Bone marrow (tissue), 2 donors: ENCODE measurements at places on chromosomes 1 and 21.
A peak's percentile ranks its signal among the peaks of the same experiment; 100 is the strongest.

DNA sequence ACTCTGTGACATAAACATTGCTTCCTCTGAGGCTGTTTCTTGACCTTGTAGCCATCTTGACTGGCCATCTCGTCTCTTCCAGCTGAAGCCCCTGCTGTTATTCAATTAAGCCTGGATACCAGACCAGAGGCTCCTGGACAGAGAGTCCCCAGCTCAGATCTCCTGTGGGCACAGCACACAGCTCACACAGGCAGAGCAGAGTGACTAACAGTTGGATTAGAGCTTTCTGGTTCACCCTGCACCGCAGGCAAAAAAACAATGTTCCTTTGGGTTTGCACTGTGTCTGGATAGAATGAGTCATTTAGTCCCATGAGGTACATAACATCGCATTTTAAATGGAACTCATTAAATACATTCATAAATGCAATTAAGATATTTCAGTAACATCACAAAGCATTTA, 33.4 kb upstream of the USH2A start:
- DNase-seq, result no peak

- no peak for DNase-seq
Observed at GRCh38 chr1:228374711-228375577, 31.7 kb downstream of the TRIM11 start.

DNA sequence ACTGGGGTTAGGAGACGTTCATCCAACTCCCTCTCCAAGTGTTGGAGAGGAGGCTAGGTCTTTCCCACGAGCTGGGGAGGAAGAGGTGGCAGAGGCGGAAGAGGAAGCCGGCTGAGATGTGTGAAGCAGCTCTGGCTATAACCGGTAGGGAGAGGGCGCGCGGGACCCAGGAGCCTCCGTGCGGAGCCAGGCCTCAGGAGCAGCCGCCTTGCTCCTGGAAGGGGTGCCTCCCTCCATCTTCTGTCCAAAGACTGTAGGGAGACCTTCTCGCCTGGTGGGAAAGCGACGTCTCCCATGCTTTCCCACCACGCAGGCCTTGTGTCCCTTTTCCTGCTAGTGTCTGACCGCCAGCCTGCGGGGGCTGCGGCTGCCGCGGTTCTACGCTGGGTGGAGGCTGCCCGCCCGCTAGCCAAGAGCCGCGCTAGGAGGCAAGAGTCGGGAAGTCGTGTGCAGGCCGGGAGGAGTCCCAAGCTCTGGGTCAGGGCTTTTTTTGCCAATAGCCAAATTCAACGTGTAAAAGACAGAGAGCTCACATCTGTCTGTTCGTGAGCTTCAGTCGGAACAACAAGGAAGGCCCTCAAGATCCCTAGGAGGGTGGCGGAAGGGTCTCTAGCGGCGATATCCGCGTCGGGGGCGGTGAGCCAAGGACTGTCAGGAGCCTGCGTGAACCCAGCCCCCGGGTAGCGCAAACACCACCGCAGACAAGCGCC, 8.4 kb upstream of the NBPF11 start:
- DNase-seq, result no peak

DNA sequence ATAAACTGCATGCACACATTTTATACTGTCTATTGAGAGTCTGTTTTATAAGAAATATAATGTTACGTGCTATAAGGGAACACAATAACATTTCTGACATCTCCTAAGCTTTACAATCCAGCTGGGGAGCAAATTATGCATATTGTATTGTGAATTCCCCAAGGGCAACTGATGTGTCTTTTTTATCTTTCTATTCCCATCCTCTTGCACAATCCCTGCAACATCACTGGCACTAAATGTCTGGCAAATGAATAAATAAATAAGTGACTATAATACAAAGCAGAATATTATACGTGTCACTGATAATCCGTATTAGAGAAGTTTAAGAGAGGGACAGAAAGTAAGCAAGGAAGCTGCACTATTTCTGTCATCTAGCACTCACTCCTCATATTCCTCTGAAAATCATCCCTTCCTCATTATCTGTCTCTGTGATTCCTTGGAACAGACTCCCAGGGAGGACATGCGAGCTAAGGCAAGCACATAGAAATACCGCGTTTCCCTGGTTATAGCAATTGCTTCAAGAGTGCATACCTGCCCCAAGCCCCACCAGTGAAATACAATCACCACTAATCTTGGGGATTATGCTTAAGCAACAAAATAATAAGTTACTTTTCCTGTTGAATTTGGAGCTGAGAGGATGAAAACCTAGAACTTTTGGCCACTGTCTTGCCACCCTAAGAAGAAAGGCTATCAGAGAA, 205.4 kb downstream of the SMYD3 start:
- DNase-seq, result no peak

DNA sequence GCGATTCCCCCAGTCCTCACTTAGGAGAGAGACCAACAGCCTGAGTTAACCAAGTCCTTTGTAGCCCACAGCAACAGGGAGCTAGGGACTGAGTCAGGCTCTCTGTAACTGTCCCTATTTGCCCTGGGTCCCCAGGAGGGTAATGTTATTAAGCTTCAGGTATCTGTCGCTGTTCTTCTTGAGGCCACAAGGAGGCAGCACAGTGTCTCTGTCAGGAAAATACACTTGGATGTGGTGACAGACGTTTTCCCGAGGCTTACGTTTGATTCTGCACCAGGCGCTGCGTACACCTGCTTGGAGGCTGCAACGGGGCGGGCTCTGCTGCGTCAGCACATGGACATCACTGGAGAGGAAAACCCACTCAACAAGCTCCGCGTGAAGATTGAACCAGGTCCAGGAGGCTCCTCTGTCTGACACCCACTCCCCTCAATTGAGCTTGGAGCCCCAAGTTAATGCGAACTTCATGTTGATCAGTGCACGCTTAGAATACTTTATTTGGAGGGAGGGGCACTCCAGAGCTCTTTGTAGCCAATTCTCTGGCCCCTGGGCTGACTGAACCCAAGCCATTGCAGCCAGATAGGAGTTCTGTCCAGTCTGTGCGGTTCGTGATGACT, 10.7 kb upstream of the ELF3 start:
- DNase-seq, result peak; percentile 40

DNA sequence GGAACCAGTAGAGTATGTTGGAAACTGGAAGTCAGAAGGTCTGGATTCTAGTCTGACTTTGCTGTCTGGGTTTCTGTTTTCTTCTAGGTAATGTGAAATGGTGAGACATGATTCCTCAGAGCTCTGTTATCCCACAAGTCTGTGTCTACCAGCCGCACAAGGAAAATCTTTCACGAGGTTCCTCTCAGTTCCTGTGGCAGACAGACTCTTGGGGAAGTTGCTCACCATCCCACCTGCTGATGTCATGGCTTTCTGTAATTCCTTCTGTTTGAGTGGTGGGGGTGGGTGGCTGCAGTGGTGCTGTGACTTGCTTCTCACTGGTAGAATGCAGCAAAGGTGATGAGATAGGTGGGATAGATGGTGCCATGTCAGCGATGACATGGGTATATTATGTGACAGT, 17.1 kb upstream of the SCMH1 start:
- no peak for DNase-seq

DNA sequence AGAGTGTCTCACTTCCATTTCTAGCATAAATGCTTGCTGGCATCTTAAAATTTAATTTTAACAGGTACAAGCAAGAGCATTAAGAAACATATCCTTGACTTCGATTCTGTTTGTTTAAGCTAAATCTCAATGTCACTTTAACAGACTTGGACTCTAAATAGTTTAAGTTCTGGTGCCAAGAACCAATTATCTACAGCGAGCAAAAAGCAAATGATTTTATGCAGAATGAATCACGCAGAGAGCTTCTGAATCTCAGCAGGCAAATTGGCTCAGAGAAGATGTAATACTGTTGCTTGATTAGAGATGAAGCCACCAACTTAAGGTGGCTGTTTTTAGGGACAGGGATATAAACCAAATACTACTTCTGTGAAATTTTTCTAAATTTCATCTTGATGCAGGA, 117.0 kb upstream of the PLD5 start:
- DNase-seq, result no peak

DNA sequence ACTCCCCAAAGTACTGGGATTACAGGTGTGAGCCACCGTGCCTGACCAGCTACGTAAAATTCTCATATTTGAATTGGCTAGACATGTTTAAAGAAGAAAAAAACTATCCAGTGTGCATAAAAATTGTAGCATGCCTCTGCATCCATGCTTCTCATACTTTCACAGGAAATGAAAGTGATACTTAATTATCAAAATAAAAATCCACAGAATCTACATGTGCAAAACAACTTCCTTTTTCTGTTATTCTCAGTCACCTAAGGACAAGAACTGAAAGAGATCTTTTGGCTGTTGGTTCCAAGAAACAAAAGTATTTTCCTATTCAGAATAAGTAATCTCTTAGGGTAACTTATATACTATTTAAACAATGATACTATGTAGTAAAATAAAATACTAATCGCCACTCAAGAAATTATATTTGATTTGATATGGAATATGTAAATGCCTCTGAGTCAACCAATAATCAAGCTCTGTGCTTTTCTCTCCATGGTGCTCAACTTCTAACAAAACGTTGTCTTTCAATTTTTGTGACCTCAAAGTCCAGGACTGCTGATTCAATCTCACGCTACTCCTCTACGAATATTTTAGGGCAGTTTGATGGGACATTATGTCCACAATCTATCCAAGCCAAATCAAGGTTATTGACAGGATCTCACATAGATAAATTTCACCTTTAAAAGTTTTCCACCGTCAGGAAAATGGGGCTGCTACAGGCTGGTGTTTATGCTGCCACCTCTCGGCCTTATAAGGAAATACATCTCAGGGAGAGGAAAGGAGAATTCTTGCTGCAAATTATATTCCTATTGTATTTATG, 102.7 kb downstream of the ZNF281 start:
- DNase-seq, result no peak
